Fibroblast of skin of back (primary cell): ENCODE measurements at places on chromosomes 7 and 10.

- DNase-seq, result no peak
Measured at GRCh38 chr7:2100278-2101208, 132.2 kb downstream of the MAD1L1 start.

GRCh38 chr10:101710793-101711192 lies 15.8 kb upstream of the FBXW4 start:
- DNase-seq, result no peak

DNA sequence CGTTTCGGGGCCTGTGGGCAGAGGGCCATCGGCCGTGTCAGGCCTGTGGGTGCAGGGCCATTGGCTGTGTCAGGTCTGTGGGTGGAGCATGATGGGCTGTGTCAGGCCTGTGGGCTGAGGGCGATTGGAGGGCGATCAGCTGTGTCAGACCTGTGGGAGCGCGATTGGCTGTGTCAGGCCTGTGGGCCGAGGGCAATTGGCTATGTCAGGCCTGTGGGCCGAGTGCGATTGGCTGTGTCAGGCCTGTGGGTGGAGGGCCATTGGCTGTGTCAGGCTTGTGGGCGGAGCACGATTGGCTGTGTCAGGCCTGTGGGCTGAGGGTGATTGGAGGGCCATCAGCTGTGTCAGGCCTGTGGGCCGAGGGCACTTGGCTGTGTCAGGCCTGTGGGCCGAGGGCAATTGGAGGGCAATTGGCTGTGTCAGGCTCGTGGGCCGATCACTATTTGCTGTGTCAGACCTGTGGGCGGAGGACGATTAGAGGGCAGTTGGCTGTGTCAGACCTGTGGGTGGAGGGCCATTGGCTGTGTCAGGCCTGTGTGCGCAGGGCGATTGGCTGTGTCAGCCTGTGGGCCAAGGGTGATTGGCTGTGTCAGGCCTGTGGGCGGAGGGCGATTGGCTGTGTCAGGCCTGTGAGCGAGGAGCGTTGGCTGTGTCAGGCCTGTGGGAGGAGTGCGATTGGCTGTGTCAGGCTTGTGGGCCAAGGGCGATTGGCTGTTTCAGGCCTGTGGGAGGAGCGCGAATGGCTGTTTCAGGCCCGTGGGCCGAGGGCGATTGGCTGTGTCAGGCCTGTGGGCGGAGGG lies 54.1 kb downstream of the DYNC2I1 start:
- no peak for DNase-seq

GRCh38 chr7:111147708-111148533 lies 57.0 kb downstream of the LRRN3 start:
- DNase-seq, result no peak

DNA sequence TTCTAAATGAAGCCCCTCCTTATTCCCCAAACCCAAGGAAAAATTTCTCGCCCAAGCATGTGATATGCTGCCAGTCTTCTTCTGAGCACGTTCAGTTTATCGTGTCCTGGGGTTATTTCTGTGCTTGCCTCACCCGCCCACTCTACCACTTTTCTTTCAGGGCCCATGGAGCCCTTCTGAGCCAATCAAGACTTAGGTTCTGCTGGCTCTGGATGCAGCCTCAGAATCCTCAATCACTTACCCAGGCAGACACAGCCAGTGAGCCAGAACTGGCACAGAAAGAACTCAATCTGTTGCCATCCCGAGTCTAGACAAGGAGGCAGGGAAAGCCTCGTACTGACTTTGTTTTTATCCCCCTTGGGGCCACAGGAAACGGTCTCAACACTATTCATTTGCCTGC lies 34.2 kb upstream of the C10orf90 start:
- DNase-seq, result no peak
